ENCODE measurements at places on chromosomes 5 and 9.

DNA sequence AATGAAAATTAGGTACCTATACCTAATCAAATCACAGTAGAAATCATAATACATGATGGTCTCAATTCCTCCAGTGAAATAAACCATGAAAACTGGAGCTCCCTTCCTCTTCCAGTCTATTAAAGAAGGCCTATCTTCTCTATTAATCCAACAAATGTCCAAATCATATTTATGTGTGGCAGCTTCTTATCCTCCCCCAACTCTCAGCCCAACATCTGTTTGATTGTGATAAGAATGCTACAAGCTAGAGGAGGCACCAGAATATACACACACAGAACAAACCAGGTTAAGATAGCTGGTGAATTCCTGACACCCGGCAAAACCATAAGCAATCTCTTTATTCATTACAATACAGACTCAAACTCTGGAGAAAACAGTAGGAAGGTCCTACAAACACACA is 110.8 kb downstream of the FBXL17 start:
- no peak for DNase-seq

DNA sequence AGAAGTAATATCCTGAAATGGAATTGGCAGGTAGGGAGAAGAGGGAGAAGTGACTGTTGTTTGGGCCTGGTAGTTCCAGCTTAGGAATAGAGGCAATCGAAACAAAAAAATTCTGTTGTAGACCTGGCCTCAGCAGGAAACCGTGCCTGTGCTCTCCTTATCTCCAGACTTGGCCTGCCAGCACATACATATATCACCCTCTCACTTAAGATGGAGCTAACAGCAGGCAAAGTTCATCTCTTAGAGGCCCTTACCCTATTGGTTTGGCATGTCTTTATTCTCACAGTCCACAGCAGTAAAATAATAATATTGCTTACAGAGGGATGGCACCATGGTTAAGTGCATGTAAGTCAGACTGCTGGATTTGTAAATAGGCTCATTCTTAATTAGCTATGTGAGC is 19.6 kb upstream of the TNC start:
- no peak for DNase-seq

DNA sequence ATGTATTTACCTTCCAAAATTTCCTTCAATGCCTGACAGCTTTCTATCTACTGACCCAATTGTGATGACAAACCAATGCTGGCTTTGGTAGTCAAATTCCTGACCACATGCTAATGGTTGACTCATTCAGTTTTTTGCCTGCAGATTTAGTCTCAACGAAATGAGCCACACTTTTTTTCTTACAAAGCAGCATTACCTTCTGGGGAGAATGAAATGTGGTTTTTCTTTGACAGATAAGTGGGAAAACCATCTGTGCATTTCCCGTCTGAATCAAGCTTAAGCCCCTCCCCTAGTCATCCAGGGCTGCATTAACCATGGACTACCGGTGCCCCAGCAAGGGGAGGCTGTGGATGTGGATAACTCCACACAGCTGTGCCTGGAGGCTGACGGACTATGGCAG is 99.6 kb upstream of the TAF11L2 start:
- DNase-seq: peak; percentile 89

- DNase-seq: no peak
Measured at GRCh38 chr9:90697808-90698207, 55.2 kb upstream of the DIRAS2 start.

GRCh38 chr9:135374591-135374990 is 105.0 kb upstream of the PPP1R26 start:
- DNase-seq: no peak

- no peak for DNase-seq
Measured at GRCh38 chr5:52743529-52743928, 44.2 kb upstream of the ITGA1 start.

DNA sequence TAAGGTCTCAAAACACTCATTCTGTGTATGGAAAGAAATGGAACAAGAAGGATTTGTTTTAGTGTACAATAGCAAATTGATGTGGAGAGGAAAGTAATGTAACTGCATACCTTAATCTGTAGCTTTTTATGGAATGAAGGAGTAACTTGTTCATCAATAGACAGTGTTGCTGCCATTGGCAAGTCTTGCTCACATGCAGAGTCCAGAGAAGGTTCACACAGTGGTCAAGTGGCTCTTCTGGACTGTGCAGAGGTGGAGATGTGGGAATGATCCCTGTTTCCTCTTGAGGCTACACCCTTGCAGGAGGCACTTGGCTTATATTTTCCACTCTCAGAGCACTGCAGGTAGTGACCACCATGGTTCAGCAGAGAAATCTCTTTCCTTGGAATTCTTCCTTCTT is 132.9 kb upstream of the ANKH start:
- no peak for DNase-seq

- peak; percentile 54 for DNase-seq
Measured at GRCh38 chr5:33894566-33894965, 2.8 kb upstream of the ADAMTS12 start.

GRCh38 chr5:74251141-74252035 is 389.1 kb downstream of the ENC1 start:
- peak; percentile 96 for DNase-seq

DNA sequence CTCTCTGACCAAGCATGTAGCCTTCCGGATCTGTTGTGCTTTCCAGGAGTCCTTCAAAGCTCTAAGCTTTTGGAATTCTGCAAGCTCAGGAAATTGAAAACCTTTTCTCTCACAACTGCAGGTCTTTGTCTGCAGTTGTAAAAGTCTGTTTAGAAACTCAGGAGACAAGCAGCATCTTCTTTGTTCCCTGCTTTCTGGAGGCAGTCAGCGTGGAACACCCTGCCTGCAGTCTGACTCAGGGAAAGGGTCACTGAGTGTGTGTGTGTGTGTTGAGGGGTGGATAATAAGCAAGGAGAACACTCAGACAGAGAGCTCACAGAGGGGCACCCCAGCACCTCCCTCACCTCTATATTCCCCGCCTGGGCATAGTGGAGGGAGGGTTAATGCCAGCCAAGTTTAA is 29.1 kb downstream of the KCNIP1 start:
- DNase-seq: no peak

DNA sequence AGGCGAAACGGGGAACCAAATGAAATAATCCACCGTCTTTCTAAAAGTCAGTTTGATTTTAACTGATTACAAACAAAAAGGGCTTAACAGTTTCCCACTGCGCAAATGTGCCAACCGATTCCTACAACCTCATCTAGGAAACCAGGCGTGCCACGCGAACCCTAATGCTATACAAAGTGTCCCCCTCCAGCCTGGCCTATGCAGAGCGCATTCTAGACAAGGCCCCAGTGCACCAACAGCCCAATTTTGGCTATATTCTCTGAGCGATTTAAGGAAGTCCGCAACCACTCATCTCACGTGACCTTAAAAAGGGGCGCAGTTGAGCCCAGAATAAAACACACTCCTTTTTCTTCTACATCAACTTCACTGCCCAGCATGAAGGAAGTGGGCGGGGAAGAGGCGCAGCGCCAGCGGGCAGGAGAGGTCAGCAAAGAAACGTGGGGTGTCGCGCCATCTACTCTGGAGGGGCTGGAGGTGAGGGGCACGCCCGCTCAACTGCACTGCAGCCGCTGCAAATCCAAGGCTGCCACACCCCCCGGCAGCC is 779 bp downstream of the FAM13B start:
- DNase-seq: peak; percentile 5

GRCh38 chr9:4855841-4856240 is 63.1 kb downstream of the RCL1 start:
- DNase-seq: peak; percentile 53

- DNase-seq: peak; percentile 20
Measured at GRCh38 chr9:27785714-27786100, 212.4 kb upstream of the C9orf72 start.

DNA sequence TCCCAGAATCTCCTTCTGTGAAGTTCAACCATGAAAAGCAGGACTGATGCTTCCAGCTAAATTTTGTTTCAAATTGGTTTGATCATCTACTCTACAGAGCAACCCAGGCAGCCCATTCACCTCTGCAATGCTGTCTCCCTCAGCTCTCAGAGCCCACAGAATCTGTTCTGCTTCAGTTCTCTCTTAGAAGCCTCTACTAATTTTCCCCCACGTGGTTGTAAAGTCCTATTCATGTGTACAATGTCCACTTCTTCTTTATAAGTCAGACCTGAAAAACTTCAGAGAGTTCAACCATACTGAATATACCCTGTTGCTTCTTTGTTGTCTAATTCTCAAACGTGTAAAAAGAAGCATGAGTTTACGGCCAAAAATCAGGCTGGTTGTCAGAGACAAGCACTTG is 21.3 kb upstream of the FAM13B start:
- no peak for DNase-seq

DNA sequence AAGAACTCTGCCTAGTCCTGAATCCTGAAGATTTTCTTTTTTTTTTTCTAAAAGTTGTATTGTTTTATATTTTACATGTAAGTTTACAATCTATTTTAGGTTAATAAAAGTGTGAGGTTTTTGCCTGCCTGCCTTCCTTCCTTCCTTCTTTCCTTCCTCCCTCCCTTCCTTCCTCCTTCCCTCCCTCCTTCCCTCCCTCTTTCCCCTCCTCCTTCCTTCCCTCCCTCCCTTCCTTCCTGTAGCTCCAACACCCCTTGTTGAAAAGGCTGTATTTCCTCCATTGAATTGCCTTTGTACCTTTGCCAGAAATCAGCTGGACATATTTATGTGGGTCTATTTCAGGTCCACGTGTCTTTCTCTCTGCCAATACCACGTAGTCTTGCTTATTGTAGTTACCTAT is 46.6 kb downstream of the CACNA1B start:
- DNase-seq: no peak

GRCh38 chr5:128085413-128085812 is 1.8 kb downstream of the SLC12A2 start:
- no peak for DNase-seq

DNA sequence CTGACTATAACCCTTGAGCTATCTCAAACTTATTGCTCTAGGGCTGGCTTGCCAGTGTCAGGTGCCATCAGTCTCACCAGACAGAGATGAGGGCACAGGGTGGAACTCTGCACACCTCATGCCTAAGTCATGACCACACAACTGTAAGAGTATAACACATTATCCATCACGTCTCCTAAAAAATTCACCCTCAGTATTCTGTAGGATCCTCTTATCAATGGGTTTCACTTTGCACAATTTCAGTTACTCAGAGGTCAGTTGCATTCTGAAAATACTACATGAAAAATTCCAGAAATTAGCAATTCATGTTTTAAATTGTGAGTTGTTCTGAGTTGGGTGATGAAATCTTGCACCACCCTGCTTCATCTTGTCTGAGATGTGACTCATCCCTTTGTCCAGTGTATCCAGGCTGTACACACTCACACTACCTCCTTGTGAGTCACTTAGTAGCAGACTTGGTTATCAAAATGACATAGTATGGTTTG is 690.9 kb upstream of the CDH18 start:
- DNase-seq: peak; percentile 60

DNA sequence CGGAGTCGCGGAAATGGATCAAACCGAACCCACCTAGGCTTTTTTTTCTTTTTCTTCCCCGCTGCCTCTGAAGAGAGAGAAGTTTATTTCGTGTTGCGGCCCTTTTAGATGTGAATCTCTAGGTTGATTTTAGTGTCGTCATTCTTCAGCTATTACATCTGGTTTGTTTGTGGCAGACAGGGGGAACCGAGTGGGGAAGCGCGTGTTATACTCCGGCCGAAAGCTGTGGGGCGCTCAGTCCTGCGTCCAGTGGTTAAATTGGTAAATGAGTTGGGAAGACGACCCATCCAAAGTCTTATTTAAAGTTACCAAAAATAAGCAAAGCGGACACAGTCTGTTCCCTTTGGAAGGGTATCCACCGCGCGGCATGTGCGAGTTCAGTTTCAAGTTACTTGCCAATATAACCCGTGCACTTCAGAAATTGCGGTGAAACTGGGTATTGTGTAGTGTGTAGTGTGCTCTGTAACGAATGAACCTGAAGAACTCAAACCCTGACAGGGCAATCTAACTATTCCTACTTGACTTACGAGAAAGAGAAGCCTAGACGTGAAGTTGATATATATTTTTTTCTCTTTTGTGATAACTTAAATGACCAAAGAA is 1.3 kb downstream of the MAN2A1 start:
- peak; percentile 77 for DNase-seq

GRCh38 chr5:94818904-94819303 is 200.4 kb downstream of the SLF1 start:
- no peak for DNase-seq

- DNase-seq: no peak
Measured at GRCh38 chr5:15236911-15237508, 263.0 kb upstream of the FBXL7 start.

- no peak for DNase-seq
Measured at GRCh38 chr5:158121678-158122077, 262.7 kb upstream of the CLINT1 start.

GRCh38 chr9:92988215-92988768 is 41.0 kb downstream of the FGD3 start:
- no peak for DNase-seq

GRCh38 chr5:130112246-130112645 is 208.0 kb downstream of the CHSY3 start:
- DNase-seq: no peak

- no peak for DNase-seq
Measured at GRCh38 chr5:126872561-126873354, 95.8 kb downstream of the LMNB1 start.
